ENCODE measurements at places on chromosomes 13 and 19. TPM values are rescaled to one million over a fixed set of nuclear protein-coding genes. Genes with fewer than 3 reads are reported as not detected.

DNA sequence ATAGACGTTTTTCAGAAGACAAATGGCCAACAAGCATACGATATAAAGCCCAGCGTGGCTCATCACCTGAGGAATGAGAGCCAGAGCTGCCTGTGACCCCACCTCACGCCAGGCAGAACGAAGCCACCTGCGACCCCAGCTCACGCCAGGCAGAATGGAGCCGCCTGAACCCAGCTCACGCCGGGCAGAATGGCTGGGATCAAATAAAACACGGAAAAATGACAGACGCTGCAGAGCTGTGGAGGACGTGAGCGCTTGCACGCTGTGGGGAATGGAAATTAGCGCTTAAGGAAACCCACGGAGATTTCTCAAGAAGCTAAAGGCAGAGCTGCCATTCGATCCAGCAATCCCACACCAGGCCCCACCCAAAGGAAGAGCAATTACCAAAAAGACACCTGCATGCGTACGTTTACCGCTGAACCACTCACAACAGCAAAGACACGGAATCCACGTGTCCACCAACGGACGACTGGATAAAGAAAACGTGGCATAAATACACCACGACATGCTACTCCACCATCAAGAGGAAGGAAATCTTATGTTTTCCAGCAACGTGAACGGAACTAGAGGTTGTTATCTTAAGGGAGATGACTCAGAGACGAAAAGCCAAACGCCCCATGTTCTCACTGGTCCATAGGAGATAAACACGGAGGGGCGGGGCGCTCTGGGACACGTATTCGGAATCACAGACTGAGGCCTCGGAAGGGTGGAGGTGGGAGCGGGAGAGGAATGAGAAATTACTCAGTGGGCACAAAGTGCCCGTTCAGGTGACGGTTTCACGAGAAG is 30.7 kb upstream of the C13orf46 start:
- H3K36me3 ChIP-seq = no peaks in the 10 kb centered on the region
- no peak overlapping the region for H3K27ac ChIP-seq
- H3K4me3 ChIP-seq = no peak overlapping the region
- DNase-seq = no peak

- peak within 1 kb of the TSS; percentile 83 for H3K4me3 ChIP-seq
- H3K4me1 ChIP-seq = peaks cover 17% of the 10 kb centered on the region
- peaks cover 4% of the 10 kb centered on the region for H3K27me3 ChIP-seq
Measured at GRCh38 chr19:37905946-37906868, at the start of gene WDR87. WDR87 (minus strand) TSS chr19:37906594; CDS start chr19:37898239, 8,355 bp downstream.

DNA sequence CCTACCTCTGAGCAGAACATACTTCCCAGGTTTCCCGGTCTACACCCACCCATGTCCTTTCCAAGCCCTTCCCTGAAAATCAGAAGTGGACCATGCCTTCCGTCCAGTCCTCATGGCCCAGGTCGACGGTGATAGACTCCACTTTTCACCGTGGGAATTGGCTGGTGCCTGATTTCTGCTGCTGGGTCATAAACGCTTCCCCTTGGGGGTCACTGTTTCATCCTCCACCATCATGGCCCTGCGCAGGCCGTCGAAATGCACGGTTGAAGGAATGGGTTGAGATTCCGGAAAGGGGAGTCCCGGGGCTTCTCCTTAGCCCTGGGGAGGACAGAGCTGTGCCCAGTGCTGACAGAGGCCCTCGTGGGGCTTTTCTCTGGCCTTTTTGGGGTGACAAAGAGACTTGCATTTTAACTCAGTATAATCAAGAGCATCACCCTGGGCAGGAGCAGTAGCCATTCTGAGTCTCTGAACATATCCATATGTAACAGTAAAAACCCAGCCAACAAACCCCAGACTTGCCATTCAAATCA is 75.5 kb downstream of the SOX1 start:
- no peaks in the 10 kb centered on the region for H3K27me3 ChIP-seq
- no peak overlapping the region for H3K27ac ChIP-seq
- no peak for DNase-seq
- no peaks in the 10 kb centered on the region for H3K36me3 ChIP-seq
- H3K4me1 ChIP-seq = no peaks in the 10 kb centered on the region

DNA sequence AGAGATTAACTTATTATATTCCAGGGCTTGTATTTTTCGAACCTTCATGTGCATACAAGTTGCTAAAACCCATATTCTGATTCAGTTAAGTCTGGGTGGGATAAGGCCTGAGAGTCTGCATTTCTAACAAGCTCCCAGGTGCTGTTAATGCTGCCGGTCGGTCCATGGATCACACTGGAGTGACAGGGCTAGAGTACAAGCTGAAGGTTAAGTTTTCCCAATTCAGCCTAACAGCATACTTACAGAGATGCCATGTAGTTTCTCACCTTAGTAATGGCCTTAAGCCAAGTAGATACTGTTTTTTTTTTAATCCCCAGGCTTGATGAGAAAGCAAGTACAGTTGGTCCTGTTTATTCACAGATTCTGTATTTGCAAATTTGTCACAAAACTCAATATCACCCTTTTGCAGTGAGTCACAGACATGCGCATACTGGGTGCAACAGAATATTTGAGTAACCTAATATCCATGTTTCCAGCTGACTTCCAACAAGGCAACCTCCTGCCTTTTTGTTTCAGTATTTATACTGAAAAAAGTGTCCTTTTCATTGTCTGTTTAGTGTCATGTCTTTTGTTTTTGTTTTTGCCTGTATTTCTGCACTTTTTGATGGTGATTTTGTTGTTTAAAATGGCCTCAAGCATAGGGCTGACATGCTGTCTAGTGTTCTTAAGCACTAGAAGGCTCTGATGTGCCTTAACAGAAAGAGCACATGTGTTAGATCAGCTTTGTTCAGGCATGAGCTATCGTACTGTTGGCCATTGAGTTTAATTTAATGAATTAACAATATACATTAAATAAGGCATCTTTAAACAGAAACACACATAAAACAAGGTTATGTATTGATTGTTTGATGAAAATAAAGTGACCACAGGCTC is 875.0 kb downstream of the PCDH9 start:
- no peaks in the 10 kb centered on the region for H3K36me3 ChIP-seq
- H3K4me1 ChIP-seq = no peaks in the 10 kb centered on the region
- no peak for DNase-seq
- no peak overlapping the region for H3K27ac ChIP-seq
- H3K27me3 ChIP-seq = no peaks in the 10 kb centered on the region

The UNC13A gene
- not detected for total RNA-seq

All from activated T-helper 2 cell treated with anti-CD3 and anti-CD28 coated beads, Interferon-gamma antibody, Interleukin-2, Interleukin-4, amounts not matched to agents 10 μg/mL and 5 μg/mL and 100 μg/mL, durations not matched to agents 14 hours and 24 hours and 36 hours (primary cell).